ENCODE measurements at places on chromosomes 4 and X.

GRCh38 chrX:5753291-5753690 is 475.4 kb downstream of the NLGN4X start:
- no peak for DNase-seq

DNA sequence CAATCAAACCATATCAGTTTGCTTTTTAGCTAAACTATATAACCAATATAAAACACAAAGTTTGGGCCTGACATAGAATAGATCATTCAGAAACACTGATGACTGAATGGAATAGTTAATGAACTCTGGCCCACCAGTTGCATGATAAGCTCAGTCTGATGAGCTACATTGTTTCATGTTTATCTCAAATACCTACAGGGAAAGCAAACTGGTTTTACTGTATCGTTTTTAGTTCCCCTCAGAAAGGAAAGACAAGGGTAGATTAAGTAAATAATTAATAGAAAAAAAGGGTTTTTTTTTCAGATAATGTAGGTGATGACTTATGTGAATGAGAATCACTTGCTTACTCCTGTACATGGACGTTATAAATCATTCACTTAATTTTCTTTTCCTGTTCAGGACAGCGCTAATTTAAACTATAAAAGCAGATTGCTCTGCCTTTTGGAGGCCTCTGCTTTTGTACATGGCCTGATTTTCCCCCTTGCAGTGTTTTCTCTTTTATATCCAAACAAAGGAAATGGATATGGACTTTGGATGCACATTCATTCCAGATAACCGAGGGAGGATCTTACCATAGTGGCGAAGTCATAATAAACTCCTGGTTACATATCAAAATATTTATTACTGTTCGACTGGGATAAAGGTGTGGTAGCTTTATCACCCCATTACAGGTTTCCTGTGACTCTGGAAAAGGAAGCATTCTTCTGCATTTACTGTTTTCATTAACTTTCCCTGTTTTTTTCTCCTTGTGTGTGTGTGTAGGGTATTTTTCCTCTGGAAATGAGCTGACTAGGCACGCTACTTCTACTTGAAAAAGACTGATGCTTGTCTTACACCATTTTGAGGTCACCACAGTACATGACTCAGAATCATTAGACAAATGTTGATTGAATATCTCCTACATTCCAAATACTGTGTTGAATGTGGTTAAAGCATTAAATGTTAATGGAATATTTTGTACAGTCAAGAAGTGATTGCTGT is 373.1 kb upstream of the HS3ST1 start:
- DNase-seq: no peak

- DNase-seq: no peak
Measured at GRCh38 chr4:24743206-24743605, 52.2 kb upstream of the SOD3 start.

DNA sequence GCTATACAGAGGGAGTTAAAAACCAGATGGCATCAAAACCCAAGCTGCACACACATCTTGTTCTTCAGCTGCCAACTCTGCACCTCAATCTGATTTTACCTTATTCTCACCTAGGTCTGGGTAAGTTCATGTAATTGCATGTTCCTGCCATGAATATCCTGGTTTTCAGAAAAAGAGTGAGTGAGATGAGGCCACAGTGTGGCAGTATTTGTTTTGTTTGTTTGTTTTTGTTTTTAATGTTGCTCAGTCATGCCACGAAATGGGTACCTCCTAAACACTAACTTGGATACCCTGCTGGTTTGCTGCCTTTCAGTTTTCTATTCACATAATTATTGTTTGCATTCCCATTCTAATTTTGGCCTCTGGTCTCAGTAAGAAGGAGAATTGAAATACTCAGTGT is 22.5 kb downstream of the TMEM164 start:
- no peak for DNase-seq

GRCh38 chr4:161530710-161531109 is 633.1 kb downstream of the FSTL5 start:
- DNase-seq: no peak

DNA sequence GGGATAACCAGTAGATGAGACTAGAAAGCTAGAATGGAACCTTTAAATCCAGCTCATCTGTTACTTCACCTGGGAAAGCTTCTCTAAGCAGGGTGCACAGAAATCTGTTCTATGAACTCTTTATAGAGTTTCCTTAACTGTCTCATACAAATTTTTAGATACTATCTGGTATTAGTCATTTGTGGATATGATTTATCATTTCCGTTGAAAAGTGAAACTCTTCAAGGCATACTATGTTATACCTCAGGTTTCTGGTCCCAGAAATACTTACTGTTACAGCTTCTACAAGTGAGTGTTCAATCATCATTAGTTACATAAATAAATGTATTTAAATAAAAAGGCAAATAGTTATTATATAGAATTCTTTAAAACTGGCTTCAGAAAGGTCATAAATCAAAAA is 298.3 kb upstream of the AGA start:
- DNase-seq: no peak

GRCh38 chr4:96227515-96227914 is 387.6 kb downstream of the PDHA2 start:
- DNase-seq: no peak

DNA sequence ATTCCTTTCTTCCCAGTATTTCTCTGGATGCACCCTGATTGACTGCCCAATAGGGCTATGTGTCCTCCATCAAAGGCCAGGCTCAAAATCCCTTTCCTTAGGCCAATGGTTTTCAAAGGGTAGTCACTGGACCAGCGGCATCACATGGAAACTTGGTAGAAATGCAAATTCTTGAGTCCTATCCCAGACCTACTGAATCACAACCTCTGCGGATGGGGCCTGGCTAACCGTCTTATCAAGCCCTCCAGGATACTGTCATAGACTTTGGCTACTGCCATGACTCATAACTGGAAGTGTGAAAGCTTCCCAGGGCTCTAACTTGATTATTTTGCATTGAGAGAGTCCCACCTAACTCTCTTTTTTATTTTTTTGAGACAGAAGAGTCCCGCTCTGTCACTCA is 71.9 kb upstream of the TFDP3 start:
- no peak for DNase-seq

DNA sequence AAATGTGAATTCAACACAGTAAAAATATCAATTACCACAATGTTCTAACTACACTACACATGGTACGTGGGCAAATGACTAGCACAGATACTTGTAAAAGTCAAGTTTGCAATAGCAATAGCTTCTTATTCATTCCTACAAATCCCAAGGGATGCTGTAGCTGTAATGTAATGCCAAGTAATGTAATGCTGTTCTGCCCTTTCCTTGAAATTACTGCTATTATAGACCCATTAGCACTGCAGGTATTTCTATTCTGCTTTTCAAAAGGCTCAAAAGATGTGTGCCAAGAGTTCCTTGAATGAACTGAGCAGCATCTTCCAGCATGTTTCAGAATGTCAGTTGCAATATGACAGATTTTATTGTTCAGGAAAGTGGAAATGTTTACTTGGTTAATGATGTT is 129.9 kb upstream of the BANK1 start:
- no peak for DNase-seq

DNA sequence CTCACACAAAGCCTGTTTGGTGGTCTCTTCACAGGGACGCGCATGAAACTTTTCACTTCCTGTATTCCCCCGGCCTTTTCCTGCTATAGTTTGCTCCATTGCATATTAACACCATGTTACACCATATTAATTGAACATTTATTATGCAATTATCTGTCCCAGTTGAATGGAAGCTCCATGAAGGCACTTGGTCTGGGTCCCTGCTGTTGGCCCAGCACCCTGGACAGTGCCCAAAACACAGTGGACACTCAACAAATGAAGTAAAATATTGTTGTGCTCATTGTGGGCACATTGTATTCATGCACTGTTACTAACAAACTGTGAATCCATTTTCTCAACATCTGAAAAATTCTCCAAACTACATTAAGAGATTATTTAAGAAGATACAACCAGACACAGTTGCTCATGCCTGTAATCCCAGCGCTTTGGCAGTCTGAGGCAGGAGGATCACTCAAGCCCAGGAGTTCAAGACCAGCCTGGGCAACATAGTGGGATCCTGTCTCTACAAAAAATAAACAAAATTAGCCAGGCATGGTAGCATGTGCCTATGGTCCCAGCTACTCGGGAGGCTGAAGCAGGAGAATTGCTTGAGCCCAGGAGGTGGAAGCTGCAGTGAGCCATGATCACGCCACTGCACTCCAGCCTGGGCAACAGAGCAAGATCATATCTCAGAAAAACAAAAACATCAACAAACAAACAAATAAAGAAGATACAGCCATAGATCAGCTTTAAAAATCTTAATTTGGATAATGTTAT is 292.7 kb upstream of the TENM3 start:
- no peak for DNase-seq

GRCh38 chr4:58665649-58666048 is 1555.5 kb upstream of the IGFBP7 start:
- DNase-seq: no peak

GRCh38 chrX:97564496-97564895 is 680.8 kb downstream of the RPA4 start:
- DNase-seq: no peak

GRCh38 chrX:21723084-21723483 is 34.8 kb downstream of the SMPX start:
- DNase-seq: no peak

DNA sequence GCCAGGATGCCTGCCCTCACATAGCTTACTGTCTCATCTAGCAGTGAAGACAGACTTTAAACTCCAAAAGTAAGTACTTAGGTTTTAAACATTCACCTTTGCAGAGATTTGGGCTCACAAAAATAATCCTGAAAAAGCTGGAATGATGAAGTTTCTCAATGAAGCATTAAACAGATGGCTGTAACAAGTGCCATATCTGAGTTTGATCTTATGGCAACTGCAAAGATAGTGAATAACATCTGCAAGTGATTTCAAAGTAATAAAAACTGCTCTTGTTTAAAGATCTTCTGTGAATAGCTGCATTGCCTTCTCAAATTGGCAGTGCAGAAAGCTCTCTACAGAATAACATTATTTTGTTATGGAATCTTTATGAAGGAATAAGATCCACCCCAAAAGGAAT is 271.2 kb upstream of the SMIM31 start:
- no peak for DNase-seq

DNA sequence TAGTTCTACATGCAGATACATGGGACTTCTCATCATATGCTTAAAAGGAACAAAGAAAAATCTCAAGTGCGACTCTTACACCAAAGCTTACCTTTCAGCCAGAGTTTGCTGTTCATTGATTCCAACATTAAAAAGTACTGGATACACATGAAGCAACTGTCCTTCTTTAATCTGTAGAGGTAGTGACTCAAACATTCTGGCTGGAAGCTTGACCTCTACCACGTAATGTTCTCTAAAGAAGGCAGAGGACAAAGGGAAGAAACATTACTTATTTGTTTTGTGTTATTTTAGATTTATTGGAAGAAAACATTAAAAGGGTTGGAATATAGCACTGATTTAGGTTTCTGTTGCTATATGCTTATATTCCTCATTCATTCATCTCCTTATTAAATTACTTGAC is 476.1 kb downstream of the IL15 start:
- DNase-seq: no peak

DNA sequence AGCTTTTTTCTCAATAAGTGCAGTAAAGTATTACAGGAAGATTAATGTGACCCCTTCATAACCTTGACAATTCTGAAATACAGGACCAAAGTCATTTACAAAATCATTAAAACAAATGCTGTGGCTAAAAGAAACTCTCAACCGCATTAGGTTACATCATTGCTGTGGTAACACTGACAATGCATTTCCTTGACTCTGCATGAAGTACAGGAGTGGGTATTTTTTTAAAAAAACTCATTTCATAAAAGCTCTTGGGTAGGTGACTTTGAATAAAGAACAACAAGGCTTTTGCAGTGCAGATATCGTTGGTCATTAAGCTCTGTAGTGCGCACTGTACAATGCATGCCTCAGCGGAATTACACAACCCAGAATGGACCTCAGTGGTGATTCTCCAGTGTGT is 23.4 kb upstream of the XK start:
- DNase-seq: no peak

GRCh38 chr4:148238811-148239493 is 203.3 kb downstream of the NR3C2 start:
- DNase-seq: no peak

DNA sequence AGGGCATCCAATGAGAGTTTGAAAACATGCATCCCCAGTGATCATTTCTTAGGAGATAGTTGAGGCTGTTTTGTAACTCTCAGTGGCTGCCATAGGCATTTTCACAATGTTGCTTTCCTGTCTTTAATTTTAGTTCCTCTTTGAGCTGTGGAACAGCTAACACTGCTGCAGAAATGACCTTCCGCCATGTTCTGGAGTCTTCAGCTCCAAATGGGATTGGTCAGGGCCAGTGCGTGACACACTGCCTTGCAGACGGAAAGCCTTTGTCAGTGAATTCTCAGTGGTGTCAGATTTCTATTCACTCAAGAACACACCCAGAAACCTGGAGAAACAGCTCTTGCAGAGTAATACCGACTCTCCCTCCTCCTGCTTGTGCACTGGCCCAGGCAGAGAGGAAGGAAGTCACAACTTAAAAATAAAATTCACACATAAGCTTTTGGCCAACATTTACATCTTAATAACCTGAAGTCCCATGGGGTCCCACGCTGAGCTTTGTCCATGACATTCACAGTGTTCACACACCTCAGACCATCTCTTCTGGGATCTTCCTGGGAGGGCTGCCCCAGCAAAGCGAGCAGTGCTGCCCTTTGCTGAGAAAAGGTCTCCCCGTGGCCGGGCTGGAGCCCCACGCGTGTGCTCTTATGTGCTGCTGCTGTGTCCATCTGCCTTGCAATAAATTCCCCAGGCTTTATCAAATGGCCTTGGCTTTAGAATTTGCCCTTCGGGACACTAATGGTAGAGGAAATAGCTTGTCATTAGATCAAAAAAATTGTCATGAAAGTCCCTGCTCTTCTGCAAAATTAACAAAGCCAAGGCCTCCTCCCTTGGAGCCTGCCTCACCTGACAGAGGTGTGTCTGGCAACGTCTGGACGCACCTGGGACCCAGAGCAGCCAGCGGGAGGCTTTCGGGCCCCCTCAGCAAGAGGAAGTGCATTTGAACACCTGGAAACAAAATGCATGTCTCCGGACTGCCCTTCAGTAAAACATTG is 126.8 kb downstream of the IRF2 start:
- no peak for DNase-seq

GRCh38 chr4:182449930-182450439 is 206.8 kb downstream of the TENM3 start:
- no peak for DNase-seq

DNA sequence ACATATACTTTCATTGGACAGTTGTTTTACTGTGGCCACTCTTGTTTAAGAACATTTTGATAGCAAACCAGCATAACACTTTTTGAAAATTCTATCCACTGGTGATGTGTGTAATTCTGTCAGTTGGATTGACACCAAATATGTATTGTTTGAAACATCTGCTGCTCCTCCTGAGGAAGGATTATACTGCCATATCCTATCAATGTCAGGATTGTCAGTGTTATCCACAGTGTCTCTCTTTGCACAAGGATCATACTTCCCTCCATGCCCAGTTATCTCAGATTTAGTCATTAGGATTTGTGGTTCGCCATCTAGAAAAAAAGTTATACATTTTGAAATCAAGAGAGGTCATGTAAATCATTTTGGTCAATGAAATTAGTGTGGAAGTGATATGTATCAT is 1859.6 kb downstream of the C4orf33 start:
- DNase-seq: no peak

All from stimulated activated CD8-positive, alpha-beta memory T cell treated with anti-CD3 and anti-CD28 coated beads, Interleukin-2, amount 100 ng/mL, for 1 hour (primary cell).